ENCODE measurements at places on chromosomes 6 and 20.

GRCh38 chr6:142857233-142857761 lies 87.7 kb downstream of the HIVEP2 start:
- DNase-seq = no peak

GRCh38 chr20:24411003-24411833 lies 58.2 kb upstream of the SYNDIG1 start:
- no peak for DNase-seq

DNA sequence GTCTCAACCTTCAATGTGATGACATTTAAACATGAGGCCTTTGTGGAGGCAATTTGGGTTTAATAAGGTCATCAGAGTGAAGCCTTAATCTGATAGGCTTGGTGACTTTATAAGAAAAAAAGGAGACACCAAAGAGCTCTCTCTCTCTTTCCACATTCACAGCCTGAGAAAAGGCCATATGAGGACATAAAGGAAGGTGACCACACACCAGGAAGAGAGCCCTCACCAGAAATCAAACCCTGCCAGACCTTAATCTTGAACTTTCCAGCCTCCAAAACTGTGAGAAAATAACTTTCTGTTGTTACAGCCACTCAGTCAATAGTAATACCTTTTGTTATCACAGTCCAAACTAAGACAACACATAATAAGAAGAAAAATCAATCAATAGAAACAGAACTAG lies 47.7 kb downstream of the COL12A1 start:
- DNase-seq = no peak

- DNase-seq = no peak
These were observed 637.0 kb downstream of the COL12A1 start for GRCh38 chr6:74568861-74569260.

DNA sequence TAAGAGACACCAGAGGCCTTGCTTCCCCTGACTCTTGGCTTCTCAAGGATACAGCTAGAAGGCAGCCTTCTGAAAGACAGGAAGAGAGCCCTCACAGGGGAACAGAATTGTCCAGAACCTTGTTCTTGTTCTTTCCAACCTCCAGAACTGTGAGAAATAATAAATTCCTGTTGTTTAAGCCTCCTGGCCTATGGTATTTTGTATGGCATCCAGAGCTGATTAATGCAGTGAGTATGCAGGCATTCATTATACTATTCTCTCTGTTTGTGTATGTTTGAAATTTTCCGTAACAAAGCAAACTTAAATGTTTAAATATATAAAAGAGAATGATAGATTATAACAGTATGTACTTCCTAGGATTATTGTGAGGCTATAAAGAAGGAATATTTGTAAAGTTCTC lies 903.4 kb upstream of the FLRT3 start:
- DNase-seq = no peak

GRCh38 chr6:3235486-3235885 lies 8.0 kb upstream of the TUBB2B start:
- no peak for DNase-seq

GRCh38 chr6:118589649-118590365 lies 41.7 kb downstream of the PLN start:
- DNase-seq = no peak

DNA sequence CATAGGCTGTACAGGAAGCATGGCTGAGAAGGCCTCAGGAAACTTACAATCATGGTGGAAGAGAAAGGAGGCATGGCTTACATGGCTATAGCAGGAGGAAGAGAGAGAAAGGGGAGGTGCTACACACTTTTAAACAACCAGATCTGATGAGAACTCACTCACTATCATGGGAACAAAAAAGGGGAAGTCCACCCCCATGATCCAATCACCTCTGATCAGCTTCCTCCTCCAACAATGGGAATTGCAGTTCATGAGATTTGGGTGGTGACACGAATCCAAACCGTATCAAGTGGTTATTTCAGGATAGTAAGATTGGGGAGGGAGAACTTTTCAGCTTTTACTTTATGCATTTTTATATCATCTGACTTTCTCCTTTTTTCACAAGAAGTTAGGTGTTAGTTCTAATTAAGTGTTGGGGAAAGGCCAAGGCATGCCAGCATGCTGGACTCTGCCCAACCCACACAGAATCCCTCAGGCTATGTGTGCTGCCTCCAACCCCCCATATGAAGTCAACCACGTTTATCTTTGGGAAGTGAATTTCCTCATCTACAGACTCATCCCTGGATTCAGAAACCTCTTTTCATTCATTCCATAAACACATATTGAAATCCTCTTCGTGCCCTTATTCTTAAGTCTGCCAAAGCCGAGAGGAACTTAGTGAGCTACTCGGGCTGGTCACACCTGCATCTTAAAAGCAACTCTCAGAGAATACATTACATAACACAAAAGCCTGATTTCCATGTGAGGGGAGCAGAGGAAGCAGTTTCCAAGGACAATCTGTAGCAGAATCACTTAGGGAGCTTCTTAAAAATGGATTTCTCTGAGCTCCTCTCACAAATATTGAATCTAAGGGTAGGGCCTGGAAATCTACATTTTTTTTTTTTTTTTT lies 16.7 kb upstream of the CLIC5 start:
- DNase-seq = no peak

- DNase-seq = no peak
These were observed 82.4 kb upstream of the TGM3 start for GRCh38 chr20:2213401-2213800.

DNA sequence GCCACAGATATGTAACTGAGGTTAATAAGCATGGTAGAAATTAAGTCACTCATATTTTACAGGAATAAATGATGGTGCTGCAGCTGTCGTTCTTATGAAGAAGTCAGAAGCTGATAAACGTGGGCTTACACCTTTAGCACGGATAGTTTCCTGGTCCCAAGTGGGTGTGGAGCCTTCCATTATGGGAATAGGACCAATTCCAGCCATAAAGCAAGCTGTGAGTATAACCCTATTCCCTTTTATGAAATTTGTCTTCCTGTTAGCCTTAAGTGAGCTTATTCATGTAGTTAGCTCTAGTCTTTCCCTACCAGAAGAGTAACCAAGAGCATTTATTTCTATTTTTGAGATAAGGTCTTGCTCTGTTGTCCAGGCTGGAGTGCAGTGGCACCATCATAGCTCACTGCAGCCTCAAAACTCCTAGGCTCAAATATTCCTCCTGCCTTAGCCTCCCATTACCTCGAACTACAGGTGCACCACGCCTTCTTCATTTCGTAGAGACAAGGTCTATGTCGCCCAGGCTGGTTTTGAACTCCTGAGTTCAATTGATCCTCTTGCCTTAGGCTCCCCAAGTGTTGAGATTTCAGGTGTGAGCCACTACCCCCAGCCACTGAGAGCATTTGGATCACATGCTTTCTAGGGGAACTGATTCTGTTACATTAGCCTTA lies 12.0 kb downstream of the TCP1 start:
- DNase-seq = no peak

- no peak for DNase-seq
These were observed 164.6 kb downstream of the OR2B2 start for GRCh38 chr6:27747637-27748036.

GRCh38 chr6:43204271-43205105 lies 22.5 kb downstream of the CUL9 start:
- no peak for DNase-seq

- peak; percentile 73 for DNase-seq
These were observed 29.6 kb downstream of the SRSF3 start for GRCh38 chr6:36623547-36624459.

DNA sequence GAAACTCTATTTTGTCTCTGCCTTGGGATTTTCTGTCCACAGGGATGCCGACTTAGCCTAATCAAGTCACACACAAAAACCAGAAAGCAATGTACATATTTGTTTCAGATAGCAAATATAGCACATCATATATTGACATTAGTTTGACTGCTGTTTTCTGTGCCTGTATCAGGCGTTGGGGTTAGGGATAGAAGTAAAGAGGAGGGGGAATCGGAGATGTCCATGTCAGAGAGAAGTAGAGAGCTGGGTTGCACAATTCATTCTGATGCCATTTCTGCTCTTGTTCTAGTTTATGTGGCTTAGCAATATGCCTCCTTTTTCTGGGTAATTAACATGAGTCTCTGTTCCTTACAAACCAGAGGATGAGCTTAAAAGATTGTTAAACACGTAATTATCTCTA lies 14.7 kb upstream of the IPCEF1 start:
- DNase-seq = no peak

GRCh38 chr6:17663226-17663625 lies 43.5 kb downstream of the NUP153 start:
- DNase-seq = no peak

- DNase-seq = no peak
These were observed 1.0 kb downstream of the TGM2 start for GRCh38 chr20:38164069-38164468.

DNA sequence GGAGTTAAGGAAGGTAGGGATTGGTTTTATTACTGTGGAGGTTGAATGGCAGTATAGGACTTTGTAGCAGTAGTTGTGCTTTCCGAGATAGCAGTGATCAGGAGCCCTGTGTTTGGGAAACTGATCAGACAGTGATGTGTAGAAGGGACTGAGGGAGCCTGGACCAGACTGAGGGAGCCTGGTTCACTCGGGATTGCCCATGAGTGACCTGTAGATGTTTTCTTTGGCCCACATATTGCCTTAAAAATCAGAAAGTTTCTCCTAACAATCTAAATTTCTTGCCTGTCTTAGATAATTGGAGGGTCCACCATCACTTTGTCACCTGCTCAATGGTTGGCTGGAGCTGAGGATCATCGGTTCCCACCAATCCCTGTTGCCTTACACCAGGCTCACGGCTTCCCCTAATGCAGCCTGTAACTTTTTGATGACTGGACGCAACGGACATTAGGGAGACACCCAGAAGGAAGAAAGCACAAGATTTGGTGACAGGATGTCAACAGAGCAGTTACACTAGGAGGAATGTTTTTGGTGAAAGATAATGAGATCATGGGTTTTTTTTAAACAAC lies 1.1 kb downstream of the CDS2 start:
- DNase-seq = no peak

- DNase-seq = no peak
These were observed 3.4 kb upstream of the ZNFX1 start for GRCh38 chr20:49281059-49281912.

GRCh38 chr6:15363164-15363522 lies 117.3 kb downstream of the JARID2 start:
- no peak for DNase-seq

- no peak for DNase-seq
These were observed 139.0 kb upstream of the JAG1 start for GRCh38 chr20:10812759-10813327.

DNA sequence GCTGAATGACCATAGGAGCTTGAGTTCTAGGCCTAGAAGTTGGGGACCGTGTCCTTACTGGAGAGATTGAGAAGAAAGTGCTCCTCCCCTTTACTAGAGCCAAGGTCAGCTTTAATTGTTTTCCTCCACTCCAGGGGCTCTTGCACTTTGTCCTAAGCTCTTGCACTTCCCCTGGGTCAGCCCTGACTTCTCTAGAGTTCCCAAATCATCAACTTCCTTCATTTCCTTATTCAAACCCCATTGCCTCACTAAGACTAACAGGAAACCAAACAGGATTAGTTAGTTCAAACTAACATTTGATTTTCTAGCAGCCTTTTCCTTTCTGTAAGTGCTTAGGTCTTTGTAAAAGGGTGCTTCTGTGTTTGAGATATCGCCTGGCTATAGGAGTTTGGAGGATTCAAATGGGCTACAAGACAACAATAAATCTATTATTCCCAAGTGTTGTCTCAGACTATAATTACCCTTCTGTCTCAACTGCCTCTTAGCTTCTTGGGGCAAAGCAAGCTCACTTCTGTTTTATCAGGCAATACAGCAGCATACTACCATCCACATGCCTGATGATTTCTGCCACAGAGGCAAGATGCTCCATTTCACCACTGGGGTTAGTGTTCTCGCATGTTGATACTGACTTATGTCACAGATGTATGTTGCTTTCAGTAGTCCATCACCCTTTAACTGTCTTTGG lies 12.8 kb upstream of the DTNBP1 start:
- DNase-seq = no peak

DNA sequence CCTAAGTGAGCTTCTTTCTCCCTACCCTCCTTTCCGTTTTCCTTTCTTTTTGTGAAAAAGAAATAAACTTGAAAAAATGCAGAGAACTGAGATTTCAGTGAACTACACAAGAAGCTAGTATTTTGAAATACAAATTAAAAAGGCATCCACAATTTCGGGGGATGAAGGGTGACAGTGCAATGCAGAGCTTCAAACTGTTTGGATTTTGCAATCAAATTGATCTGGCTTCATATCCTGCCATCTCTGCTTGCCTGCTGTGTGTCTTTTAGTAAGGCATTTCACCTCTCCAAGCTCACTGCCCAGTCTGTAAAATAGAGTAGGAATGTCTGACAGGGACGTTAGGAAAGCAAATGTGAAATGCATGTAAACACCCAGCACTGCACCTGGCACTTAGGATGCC lies 258.0 kb downstream of the HACE1 start:
- no peak for DNase-seq

DNA sequence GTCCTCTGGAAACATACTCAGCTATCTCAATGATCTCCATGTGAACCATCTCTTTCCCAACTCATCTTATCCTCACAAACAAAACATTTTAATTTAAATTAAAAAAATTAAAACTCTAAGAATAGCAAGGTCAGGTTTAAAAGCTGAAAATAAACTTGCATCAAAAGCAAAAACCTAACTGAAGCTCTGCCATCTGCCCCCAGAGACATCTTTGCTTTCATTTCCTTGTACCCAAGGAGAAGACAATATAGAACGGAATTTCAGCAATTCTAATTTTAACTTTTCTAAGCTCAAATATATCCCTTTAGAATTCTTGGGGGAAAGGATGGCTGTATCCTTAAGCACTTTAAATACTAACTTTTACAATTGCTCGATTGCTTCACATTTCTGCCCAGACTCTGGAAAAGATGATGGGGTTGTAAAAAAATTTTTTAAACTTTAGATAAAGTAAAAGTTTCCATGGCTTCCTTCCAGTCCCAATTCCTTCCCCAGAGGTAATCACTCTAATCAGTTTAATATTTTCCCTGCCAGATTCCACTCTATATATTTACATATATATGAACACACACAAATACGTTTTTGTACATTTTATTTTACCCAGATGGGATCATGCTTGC lies 69.2 kb upstream of the SMIM29 start:
- no peak for DNase-seq

- no peak for DNase-seq
These were observed 12.7 kb upstream of the GSTA3 start for GRCh38 chr6:52922161-52922560.

- DNase-seq = no peak
These were observed 87.1 kb downstream of the COL19A1 start for GRCh38 chr6:69953491-69953890.

DNA sequence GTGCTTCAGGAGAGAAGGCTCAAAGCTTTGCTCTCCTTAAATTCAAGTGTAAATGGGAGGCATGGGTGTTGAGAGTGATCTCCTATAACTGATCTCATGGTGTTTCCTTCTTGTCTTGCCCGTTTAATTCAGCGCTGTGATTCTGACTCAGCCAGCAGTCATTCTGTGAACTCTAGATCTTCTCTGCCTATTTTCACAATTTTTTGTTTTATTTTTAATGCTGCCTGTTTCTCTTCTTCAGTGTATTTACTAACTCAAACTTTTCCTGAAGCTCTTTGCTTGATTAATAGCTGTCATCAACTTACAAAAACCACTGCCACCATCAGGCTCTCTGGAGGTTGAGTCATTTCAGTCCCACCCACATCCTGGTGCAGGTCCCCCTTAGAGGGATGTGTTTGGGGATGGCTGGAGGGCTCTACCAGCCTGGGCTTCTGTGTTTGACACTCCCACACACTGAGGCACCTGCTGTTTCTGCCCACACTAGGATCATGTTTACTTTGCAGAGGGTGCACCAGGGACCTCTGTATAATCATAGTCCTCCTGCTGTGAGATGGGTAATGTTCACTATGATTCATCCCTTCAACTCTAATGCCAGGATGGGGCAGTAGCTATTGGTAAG lies 94.0 kb downstream of the SHLD1 start:
- DNase-seq = peak; percentile 39

- no peak for DNase-seq
These were observed 33.5 kb downstream of the FAM8A1 start for GRCh38 chr6:17633465-17634188.

All from activated CD4-positive, alpha-beta T cell treated with anti-CD3 and anti-CD28 coated beads for 24 hours (primary cell).